Sigmoid colon (tissue), 7 donors: ENCODE measurements at places on chromosomes 1 and 21. TPM values are rescaled to one million over a fixed set of nuclear protein-coding genes. Genes with fewer than 3 reads are reported as not detected.

- H3K4me1 ChIP-seq, result peaks cover 57% of the 10 kb centered on the region
- no peaks in the 10 kb centered on the region for H3K27me3 ChIP-seq
- no peak overlapping the region for H3K4me3 ChIP-seq
Observed at GRCh38 chr1:222923506-222923905, 108.7 kb downstream of the DISP1 start.

- no peak overlapping the region for H3K4me3 ChIP-seq
- H3K27me3 ChIP-seq, result no peaks in the 10 kb centered on the region
- no peak overlapping the region for H3K27ac ChIP-seq
- no peaks in the 10 kb centered on the region for H3K36me3 ChIP-seq
Observed at GRCh38 chr1:209544098-209544497, 39.4 kb upstream of the CAMK1G start.

GRCh38 chr1:154956544-154956941, 644 bp upstream of the PBXIP1 start:
- H3K36me3 ChIP-seq, result peaks cover 16% of the 10 kb centered on the region
- no peaks in the 10 kb centered on the region for H3K27me3 ChIP-seq
- DNase-seq, result peak; percentile 82
- H3K4me1 ChIP-seq, result peaks cover 65% of the 10 kb centered on the region
- peak overlapping the region; percentile 50 for H3K4me3 ChIP-seq

- H3K27me3 ChIP-seq, result no peaks in the 10 kb centered on the region
- H3K4me1 ChIP-seq, result no peaks in the 10 kb centered on the region
- no peaks in the 10 kb centered on the region for H3K36me3 ChIP-seq
- no peak for DNase-seq
- H3K27ac ChIP-seq, result no peak overlapping the region
Observed at GRCh38 chr1:15459771-15460707, 3.5 kb downstream of the CELA2A start.

DNA sequence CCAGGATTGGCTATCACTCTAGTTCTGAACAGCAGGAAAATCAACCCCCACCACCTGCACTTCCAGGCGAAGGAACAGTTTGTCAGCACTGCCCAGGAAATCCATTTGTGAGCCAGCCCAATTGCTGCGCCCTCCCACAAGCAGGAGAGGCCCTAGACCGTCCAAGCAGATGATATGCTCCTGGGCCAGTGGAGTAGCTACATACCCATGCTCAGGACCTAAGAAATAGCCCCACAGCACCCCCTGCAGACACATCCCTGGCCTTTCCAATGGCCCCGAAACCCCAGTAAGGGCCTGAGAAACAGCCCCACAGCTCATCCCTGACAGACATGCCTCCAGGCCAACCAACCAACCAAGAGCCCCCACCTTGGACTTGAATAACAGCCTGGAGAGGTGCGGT, 111.5 kb upstream of the ZC3H11B start:
- H3K27me3 ChIP-seq, result no peaks in the 10 kb centered on the region
- no peaks in the 10 kb centered on the region for H3K36me3 ChIP-seq
- DNase-seq, result no peak
- H3K27ac ChIP-seq, result no peak overlapping the region
- H3K4me1 ChIP-seq, result no peaks in the 10 kb centered on the region

The AQP10 gene
- polyA plus RNA-seq, result not detected

The ARHGAP30 gene
- polyA plus RNA-seq, result 4.9 TPM
